ENCODE measurements at places on chromosomes 13 and 19.

DNA sequence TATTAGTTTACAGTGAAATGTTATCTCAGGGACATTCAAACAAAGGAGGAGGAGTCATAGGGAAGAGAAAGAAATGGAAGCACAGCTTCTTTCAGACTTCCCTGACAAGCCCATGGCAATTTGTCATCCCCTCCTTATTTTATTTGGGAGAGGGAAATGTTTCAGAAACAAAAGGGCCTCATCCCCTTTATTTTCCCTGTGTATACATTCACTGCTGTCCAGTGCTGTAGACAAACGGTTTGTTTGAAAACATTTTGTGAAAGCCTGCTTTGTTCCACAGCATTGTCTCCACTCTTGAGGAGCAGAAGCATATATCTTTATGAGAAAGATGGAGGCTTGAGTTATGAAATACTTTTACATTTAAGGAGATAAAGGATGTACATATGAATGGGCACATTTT is 12.3 kb downstream of the ZNF460 start:
- DNase-seq: no peak

DNA sequence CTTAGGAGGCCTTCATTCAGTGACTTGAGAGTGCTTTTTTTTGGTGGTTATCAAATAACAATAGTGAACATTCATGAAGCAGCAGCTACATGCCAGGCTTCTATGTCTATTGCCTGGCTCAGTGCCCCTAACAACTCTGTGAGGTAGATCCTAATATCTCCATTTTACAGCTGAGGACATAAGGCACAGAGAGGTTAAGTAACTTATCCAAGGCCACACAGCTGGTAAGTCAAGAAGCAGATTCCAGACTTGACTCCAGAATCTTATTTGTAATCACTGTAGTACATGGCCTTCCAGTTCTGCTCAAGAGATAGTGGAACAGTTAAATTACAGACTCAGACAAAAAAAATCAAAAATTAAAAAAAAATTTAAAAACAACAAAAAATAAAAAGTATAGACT is 26.8 kb downstream of the CKM start:
- no peak for DNase-seq

DNA sequence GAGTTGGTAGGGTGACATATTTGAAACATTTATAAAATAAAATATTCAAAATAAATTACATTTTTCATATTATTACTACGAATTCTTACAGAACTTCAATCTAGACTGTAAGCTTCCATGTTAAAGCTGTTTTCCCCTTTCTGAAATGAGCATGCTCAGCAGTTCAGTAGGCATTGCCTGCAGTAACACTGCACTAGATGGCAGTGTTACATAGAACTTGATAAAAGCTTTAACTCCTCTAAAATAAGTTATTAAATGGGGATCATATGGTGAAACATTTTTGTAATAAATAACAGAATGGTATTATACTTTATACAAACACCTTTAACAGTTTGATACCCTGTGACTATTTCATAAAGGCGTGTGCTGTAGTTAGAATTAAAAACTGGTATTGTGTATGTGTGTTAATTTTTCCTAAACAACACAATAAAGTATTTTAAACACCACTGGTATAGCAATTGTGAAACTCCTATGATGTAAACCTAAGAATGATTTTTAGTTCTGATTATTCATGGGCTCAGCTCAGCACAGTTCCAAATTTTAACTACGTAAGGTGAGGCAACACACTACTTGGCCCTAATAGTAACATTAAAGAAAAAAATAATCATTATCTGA is 11.6 kb upstream of the GPR18 start:
- DNase-seq: no peak

- no peak for DNase-seq
Observed at GRCh38 chr19:1090731-1091543, 4.2 kb downstream of the POLR2E start.

GRCh38 chr19:46716672-46717033 is 261 bp downstream of the PRKD2 start:
- no peak for DNase-seq

- no peak for DNase-seq
Observed at GRCh38 chr19:57334191-57334590, 13.9 kb downstream of the ZNF543 start.

DNA sequence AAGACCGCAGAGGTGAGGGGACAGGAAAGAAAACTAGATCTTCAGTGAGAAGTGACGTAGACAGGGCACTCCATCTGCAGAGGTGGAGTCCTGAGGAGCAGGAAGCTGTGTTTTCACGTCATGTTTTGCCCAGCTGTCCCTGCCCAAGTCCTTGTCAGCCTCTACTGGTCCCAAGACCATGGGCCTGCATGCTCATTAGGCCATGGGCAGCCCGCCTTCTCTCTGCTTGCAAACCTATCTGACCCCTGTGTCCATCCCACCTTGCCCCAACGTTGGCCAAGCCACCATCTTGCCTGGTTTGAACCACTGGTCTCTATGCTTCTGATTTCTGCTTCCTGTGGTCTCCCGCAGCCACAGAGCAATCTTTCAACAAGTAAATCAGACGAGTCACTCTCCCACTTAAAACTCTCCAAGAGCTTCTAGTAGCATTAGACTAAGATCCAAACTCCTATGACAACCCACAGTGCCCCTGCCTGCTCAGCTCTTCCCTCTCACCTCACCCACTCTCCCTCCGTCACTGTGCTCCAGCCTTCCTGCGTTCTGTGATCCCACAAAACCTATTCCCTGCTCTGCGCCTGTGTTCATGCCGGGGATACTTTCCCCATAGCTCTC is 18.6 kb upstream of the CCNE1 start:
- no peak for DNase-seq

- no peak for DNase-seq
Observed at GRCh38 chr13:113656003-113656588, 1.9 kb downstream of the ATP4B start.

GRCh38 chr19:51807925-51808324 is 13.0 kb downstream of the FPR3 start:
- no peak for DNase-seq

DNA sequence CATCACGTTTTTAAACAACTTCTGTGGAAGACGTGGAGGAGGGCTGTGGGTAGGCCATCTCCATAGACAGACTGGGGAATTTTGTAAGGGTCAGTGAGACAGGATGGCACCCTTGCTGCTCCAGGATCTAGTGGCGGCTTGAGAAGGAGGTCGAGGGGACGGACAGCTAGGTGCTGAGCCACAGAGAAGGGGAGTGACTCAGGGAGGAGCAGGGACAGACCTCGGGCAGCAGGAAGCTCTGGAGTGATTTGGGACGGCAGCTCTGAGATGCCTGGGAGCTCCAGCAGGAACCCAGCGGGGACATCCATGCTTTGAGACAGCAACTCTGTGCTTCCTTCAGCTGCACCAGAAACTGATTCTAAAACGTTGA is 169.1 kb upstream of the SOX1 start:
- no peak for DNase-seq

- no peak for DNase-seq
Observed at GRCh38 chr19:30074741-30075715, 133.0 kb downstream of the URI1 start.

DNA sequence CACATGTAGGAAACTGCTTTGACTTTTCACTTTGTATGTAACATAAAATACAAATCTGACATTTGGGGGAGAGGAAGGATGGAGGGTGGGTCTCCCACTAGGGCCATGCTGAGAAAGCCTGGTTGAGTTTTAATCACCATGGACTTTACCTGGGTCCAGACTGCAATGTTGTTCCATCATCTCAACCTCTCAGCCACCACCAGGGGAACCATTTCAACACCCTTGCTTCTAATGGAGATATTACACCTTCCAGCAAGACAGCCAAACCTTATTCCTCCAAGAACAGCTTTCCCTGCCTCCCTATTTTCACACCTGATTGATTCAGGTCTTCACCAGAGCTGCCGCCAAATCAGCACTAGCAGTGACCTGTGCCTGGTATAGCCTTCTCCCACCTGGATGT is 56.0 kb downstream of the ZAR1L start:
- no peak for DNase-seq

- no peak for DNase-seq
Observed at GRCh38 chr13:35891507-35892441, 239.4 kb downstream of the DCLK1 start.

GRCh38 chr19:1396019-1396767 is 5.1 kb downstream of the GAMT start:
- DNase-seq: no peak

DNA sequence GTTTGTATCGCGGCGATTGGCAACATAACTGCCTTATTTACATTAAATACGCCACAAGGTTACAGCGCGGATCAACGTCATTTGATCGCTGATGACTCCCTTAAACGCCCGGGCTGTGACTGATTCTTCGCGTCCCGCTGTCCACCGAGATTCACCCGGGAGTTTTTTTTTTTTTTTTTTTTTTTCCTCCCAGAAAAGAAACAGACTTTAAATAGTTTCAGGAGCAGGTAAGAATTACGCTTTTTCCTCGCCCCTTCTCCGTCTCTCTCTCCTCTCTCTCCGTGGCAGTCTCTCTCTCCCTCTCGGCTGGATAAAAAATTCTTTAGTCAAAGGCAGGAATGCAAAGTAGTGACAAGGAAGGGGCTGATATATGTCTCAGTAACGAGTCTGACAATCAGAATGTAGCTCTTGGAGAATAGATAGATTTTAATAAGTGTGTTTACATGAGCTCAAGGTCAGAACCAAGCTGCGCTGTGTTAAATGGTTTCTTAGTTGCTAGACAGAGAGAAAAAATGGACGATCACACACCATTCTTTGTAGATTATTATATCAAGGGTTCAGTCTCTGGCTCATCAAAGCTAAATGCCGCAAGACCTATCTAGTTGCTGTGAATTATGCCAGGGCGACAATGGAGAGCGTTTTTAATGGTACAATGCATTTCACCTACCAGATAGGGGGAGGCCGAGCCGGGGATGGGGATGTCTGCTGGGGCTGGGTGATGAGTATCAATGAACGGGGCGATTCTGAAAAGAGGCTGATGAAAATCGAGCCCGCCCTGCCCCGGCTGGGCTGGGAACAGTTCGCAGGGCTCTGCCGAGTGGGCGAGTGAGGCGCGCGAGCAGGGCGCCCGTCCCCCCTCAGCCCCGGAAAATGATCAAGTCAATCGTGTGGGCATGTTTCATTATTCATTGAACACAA is 147.2 kb upstream of the ZNF536 start:
- DNase-seq: no peak

GRCh38 chr19:15684828-15685227 is 11.9 kb downstream of the CYP4F12 start:
- no peak for DNase-seq

DNA sequence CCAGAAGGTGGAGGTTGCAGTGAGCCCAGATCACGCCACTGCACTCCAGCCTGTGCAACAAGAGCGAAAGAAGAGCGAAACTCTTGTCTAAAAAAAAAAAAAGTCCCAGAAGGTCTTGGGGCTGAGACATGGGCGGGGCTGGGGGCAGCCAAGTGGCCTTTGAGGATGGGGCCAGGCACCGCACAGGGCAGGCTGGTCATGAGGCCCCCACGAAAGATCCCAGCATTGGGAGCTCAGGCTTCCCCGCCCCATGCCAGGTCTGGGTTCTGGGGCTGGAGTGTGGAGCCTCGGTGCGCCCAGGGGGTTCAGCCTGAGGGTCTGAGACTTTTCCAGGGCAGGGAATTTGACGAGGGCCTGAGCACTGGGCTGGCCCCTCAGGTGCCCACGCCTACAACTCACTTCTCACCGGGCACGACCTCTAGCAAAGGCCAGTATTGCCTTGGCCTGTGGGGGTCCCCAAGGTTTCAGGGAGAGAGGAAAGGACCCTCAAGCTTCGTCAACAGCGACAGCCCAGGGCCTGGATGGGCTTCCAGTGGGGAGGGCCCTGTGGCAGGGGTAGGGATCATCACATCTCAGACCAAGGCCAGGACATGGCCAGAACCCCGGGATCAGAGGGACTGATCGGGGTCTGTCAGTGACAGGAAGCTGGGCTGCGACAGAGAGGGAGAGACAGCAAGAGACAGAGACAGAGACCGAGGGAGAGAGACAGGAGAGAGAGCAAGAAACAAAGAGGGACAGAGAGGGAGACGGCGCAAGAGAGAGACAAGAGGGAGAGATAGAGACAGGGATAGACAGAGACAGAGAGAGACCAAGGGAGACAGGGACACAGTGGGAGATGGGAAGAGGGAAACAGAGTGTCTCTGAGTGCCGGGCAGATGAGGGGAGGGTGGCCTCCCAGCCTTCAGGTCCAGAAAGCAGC is 7.5 kb upstream of the MEX3D start:
- no peak for DNase-seq

GRCh38 chr19:10363789-10364281 is 16.5 kb downstream of the TYK2 start:
- no peak for DNase-seq

GRCh38 chr13:101449790-101450748 is 2.4 kb upstream of the ITGBL1 start:
- DNase-seq: no peak

GRCh38 chr19:54464630-54465425 is 1.2 kb upstream of the LENG9 start:
- DNase-seq: peak; percentile 38

- DNase-seq: peak; percentile 21
Observed at GRCh38 chr19:13430790-13431582, 75.3 kb downstream of the CACNA1A start.

DNA sequence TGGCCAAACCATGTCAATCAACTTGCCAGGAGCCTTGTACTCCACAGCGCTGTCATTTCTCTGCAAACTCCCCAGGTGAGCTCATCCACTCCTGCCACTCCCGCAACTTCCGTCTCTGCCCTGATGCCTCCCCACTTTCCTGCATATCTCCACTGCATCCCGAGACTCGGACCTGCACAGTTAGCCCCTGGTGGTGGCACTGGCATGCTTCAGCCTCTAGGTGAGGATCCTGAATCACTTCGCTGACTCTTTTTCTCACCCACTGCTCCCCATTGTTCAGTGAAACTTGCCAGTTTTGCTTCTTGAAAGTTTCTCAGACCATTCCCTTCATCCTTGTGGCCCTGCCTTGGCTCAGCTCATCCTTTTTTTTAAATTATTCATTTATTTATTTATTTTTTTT is 3.4 kb upstream of the CTU1 start:
- no peak for DNase-seq

- no peak for DNase-seq
Observed at GRCh38 chr13:39245688-39246087, 207.4 kb downstream of the NHLRC3 start.

DNA sequence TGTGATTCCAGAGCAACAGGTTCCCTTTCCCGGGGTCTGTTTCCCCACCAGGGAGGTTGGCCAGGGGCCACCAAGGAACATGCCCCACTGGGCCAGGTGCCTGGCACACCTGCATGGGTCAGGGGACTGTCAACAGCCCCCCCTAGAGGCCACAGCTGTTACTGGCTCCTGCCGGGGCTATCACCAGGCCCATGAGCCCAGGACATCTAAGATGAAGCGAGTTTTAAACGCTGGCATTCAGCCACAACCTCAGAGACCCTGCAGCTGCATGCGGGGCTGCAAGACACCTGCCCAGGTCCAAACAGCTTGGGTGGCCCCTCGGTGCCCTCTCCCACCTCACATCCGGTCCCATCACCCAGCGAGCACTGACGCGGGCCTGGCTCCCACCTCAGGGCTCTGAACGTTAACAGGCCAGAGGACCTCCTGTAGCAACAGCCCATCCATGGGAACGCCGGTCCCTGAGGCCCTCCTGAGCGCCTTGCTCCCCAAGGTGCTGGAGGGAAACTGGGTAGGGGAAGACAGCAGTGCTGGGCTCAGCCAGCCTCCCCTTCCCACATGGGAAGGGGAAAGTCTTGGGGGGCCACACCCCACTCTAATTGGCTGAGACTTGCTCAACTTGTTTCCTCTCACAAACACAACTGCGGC is 12.0 kb downstream of the KHSRP start:
- no peak for DNase-seq

GRCh38 chr13:42173789-42174343 is 98.1 kb upstream of the AKAP11 start:
- no peak for DNase-seq

GRCh38 chr19:58326501-58326913 is 287 bp upstream of the ZSCAN22 start:
- no peak for DNase-seq

GRCh38 chr13:25702386-25702785 is 330.6 kb downstream of the ATP8A2 start:
- DNase-seq: no peak

Data from activated CD4-positive, alpha-beta T cell treated with anti-CD3 and anti-CD28 coated beads for 1 hour (primary cell).